Occipital lobe (tissue), 3 donors: ENCODE measurements at places on chromosomes 3 and 15.

DNA sequence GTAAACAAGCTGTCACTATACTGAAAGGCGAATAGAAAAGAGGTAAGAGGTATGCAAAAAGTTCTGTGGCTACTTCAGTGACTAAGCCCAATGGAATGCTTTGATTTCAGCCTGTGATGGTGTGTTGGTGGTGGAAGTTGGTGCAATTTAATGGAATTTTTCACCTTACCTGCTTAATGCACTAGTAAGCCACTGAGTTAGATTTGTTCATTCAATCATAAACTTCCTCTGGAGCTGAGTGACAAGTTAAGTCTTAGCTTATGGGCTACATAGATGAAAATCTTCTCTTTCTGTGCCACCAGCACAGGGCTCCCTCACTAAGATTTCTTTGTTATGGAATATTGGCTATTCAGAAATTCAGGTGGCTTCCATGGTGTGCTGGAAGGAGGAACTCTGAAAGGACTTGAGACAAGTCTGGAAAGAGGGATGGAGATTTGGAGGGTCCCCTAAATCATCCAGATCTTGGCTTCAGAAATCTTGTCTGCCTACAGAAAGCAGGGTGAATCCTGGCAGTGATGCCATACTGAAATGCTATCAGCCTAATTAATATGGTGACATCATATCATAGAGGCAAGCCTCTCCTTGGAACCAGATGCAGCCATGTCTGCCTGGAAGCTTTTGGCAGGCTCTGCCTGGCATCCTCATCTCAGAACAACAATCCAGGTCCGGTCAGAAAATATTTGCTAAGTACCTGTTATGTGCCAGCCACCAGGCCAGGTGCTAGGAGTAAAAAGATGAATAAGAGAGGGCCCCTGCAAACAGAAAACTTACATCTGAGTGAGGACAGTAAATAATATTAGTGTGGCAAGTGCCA is 8.1 kb upstream of the GAP43 start:
- DNase-seq, result no peak

DNA sequence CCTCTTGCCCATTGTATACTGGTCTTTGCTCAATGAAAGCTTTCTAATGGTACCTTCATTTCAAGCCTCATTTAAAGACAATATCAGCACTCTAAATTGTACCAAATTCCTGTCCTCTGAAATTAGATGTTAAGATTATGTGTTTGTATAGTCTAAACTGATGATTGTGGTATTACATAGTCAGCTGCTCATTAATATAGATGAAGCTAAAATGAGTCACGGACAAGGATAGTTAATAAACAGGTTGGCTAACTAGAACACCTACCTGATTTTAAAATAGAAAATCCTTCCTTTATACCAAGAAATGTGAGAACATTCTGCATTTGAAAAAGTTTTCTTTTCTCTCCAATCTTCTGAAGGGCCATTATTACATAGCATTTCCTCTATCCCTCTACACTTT is 2.9 kb downstream of the PRKCI start:
- DNase-seq, result no peak

DNA sequence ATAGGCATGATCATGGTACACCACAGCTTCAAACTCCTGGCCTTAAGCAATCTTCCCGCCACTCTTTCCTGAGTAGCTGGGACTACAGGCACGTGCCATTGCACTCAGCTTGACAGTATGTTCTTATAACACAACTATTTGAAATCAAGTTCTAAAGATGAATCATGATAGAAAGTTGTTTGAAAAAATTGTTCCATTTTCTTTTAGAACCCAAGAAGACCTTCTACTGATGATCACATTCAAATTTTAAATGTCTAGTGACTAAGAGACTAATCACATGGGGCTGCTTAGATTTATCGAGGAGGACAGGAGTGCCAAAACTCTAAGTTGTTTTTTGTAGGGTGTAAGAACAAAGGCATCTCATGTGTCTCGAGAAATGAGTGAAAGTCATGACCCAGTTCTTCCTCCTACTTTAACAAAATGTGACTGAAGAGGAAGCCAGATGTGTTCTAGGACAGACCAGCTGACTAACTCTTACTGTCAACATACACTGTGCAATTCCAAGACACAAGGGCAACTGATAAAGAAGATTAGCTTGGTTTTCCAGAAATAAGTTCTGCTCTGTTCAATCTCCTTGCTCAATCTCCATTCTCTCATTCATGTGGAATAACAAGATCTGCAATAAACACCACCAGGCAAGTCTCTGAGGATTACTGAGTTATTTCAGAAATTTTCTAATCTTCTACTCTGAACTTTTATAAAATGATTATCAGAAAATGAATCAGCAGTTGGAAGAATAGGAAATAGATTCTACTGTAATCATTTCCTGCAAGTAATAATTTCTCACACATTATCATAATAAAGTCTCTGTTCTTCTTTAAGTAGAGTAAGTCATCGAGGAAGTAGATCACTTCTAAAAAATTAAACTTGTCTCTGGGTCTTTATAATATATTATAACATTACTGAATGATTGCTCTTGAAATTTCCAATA is 122.6 kb upstream of the CCNL1 start:
- DNase-seq, result no peak

DNA sequence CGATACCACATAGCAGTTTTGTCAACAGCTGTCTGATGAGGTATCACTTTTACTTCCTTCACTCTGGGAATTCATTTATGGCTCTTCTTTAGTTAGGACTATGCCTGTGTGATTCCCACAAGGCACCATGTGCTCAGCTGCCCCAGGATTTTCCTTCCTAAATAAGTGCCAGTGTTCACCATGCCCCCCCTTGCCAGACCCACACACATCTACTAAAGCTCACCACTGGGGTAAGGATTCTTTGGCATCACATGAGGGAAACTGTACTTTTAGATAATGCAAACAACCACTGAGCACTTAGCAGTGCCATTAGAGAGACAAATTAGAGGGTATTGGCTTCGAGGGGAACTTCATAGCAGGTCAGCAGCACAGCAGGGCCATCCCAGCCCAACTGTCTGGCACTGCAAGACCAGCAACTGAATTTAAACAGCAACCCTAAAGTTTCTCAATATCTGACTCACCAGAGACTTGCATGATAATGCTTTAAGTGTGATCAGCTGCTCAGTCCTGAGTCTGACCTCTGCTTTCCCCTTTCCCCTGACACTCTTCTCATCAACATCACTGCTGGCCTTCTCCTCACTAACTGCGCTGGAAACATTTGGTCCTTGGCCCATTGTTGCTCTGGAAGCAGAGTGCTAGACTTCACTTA is 114.3 kb downstream of the STAC start:
- no peak for DNase-seq

- DNase-seq, result no peak
Observed at GRCh38 chr15:38745126-38745525, 180.5 kb upstream of the RASGRP1 start.

DNA sequence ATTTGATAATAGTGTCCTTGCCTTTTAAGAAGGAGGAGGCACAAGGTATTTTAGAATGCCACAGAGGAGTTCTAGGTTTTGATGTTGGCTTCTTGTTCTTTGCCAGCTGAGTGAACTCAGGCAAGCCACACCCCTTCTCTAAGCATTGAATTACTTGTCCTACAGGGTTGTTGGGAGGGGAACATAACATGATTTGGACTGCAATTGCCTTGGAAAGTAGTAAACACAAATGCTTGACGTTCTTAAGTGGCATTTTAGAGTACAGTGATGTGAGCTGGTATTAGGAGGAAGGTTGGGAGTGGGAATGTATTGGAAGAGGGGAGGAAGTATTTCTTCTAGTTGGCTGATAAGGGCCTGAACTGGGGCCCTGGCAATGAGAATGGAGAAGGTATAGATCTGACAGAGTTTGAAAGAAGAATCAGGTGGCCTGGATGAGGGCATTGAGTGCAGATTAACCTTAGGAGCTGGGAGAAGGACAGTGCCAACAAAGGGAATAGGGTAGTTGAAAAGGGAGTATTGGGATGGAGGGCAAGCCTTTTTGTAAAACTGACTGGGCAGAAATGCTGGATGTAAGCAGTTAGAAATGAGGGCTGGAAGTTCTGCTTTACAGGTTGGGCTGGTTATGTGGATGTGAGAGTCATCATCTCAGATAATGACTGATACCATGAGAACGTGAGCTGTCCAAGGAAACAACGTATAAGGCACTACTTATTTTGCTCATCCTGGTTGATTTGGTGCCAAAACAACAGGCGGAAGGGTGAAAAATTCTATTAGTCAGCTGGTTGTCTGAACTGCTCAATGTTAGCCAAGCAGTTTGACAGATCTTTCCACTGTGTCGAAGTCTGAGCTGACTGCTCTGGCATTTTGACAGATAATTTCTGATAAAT is 16.7 kb downstream of the KAT2B start:
- DNase-seq, result no peak

- peak; percentile 59 for DNase-seq
Observed at GRCh38 chr3:50226888-50227389, 9.1 kb upstream of the GNAI2 start.

DNA sequence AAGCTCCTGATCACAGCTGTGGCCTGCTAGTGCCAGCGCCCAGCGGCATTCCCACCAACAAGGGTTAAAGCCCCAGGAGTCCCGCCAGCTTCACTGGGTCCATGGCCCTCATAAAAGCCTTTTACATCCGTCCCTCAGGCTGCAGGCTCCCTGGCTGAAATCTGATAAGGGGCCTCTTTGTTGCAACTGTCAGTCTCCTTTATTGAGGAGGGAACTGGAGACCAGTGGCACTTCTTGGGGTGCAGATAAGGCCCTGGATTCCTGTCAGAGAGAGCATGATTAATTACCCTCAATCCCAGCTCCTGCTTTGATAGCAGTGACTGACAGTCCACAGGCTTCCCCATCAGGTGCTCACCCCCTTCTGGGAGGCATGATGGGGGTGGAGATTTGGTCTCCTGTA is 30.9 kb upstream of the CLK3 start:
- DNase-seq, result no peak

- no peak for DNase-seq
Observed at GRCh38 chr3:192920411-192920810, 2.8 kb upstream of the MB21D2 start.

DNA sequence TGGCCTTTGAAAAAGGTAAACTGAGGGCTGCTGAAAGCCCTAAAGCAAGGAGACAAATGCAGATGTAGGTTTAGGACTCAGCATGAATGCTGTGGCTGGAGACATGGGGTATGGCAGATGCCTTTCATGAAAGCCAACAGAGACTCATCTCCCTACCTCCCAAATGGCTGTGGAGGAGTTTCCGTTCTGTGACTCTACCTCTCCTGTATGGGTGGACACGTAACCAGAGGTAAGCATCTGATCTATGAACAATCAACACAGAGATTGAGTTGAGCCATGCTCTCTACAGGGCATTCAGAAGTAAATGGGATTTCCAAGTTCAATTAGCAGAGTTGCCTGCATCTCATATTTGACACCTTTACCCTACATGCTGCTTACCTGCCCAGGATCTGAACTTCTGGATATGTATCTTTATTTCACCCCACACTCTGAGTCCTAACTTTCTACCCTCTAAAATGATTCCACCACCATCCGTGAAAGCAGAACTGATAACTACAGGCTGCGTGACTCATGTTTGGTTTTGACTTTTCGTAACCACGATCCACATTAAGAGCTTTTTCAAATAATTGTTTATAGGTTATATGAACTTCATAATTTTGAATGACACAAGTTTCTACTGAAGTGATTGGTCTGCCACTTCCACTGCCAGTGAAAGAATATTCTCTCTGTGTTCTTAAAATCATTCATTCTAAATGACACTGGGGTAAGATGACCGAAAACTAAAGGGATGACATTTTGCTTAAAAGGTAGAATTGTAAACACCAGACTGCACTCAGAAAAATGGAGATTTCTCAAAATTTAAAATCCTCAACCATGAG is 1058.7 kb downstream of the FHIT start:
- DNase-seq, result no peak

- no peak for DNase-seq
Observed at GRCh38 chr3:149203758-149204157, 17.9 kb downstream of the CP start.

- no peak for DNase-seq
Observed at GRCh38 chr3:48739617-48739954, 22.6 kb upstream of the IP6K2 start.

DNA sequence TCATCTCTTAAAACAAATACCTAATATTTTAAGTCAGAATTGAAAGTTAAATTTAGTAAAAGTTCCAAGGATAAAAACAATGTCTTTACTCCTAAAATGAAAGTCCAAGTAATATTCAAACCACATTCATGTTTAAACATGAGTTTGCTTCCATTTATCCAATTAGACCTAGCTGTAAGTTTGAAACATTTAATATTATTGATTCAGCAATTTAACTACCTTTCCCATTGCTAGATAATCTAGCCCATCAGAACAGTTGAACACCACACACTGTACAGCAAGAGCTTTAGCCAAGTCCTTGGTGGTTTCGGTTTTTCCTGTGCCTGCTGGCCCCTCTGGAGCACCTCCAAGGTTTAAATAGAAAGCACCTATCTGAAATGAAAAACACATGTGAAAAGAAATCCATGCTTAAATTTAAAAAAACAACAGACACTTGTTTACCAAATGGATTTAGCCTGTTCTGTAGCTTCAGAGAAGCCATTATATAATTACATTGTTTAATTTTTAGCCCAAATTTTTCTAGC is 97.8 kb downstream of the DNAH12 start:
- no peak for DNase-seq

DNA sequence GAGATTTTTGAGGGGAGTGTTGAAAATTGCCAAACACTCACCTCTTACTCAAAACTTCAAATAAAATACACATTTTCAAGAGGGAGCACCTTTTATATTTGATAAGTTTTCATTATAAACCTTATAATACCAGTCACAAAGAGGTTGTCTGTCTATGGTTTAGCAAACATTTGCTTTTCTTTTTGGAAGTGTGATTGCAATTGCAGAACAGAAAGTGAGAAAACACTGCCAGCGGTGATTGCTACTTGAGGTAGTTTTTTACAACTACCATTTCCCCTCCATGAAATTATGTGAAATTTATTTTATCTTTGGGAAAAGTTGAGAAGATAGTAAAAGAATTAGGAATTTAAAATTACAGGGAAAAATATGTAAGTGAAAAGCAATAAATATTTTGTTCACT is 20.1 kb downstream of the DIPK2A start:
- no peak for DNase-seq

DNA sequence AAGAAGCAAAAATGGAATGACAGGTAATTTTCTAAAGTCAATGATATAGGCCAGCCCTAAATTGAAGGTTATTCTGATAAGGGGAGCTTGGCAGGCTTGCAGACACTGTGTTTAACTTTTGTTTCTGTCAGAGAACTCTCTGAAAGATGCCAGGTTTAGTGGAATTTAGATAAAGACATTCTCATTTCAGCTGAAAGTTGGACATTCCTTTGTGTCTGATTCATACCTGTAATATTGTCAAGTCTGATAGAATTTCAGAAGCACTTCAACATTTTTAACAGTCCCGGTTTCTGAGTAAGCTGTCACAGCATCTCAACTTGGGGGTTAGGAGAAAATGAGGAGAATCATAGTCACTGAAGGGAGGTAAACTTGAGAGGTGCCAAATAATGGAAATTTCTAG is 84.0 kb downstream of the DIPK2A start:
- DNase-seq, result no peak

- no peak for DNase-seq
Observed at GRCh38 chr3:188693435-188693834, 478.3 kb upstream of the TPRG1 start.

GRCh38 chr15:51332206-51333147 is 5.9 kb downstream of the CYP19A1 start:
- no peak for DNase-seq

- no peak for DNase-seq
Observed at GRCh38 chr15:33608714-33609113, 297.9 kb downstream of the RYR3 start.
